ENCODE measurements at places on chromosomes 12 and 14.

- no peak for DNase-seq
Measured at GRCh38 chr12:108479364-108480070, 35.6 kb upstream of the FICD start.

GRCh38 chr14:49424436-49425331 lies 161.5 kb downstream of the RPS29 start:
- DNase-seq = no peak

GRCh38 chr12:130556486-130557055 lies 159.5 kb downstream of the RIMBP2 start:
- no peak for DNase-seq

- no peak for DNase-seq
Measured at GRCh38 chr12:12019881-12020280, 50.9 kb upstream of the BCL2L14 start.

DNA sequence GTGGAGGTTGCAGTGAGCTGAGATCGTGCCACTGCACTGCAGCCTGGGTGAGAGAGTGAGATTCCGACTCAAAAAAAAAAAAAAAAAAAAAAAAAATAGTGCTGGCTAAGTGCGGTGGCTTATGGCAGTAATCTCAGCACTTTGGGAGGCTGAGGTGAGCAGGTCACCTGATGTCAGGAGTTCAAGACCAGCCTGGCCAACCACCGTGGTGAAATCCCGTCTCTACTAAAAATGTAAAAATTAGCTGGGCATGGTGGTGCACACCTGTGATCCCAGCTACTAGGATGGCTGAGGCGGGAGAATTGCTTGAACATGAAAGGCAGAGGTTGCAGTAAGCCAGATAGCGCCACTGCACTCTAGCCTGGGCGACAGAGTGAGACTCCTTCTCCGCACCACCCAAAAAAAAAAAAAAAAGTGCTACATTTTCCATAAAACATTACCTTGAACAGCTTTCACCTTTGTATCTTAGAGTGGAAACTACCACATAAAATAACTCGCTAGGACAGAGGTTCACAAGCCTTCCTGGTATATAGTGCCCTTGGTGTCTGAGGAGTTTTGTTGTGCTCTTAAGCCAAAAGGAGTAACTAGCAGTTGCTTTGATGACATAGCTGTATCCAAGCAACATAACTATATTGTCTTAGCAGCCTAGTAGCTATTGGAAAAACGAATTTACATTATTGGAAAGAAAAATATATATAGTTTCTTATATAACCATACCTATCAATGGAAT lies 11.1 kb downstream of the PTGES3 start:
- DNase-seq = no peak

DNA sequence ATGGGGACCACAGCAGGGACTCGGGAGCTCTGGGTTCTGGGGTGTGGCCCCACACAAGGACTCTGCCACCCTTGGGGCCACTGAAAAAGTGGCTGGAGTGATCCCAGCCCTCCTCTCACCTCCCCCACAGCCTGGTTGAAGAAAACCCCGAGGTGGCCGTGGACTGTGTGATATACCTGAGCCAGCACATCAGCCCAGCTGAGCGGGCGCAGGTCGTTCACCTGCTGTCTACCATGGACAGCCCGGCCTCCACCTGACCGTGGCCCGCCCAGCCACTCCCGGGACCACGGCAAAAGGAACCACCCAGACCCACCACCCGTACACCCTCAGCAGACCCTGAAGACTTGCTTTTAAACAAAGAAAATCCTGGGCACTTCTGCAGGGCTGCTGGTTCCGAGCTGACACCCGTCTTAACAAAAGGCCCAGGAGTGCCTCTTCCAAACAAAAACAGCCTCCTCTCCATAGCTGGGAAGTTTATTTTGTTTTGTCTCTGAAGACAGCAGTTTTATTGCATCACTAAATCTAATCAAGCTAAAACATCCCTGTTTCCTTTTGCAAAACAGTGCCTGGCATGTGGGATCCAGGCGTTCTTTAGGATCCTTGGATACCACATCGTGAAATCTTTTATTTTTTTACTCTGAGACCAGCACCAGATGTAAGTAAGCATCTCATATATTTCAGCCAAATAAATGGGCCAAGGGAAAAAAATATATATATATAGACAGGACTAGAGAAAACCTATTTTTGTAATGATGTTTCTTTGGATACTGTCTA lies 42.8 kb downstream of the FOXN4 start:
- no peak for DNase-seq

DNA sequence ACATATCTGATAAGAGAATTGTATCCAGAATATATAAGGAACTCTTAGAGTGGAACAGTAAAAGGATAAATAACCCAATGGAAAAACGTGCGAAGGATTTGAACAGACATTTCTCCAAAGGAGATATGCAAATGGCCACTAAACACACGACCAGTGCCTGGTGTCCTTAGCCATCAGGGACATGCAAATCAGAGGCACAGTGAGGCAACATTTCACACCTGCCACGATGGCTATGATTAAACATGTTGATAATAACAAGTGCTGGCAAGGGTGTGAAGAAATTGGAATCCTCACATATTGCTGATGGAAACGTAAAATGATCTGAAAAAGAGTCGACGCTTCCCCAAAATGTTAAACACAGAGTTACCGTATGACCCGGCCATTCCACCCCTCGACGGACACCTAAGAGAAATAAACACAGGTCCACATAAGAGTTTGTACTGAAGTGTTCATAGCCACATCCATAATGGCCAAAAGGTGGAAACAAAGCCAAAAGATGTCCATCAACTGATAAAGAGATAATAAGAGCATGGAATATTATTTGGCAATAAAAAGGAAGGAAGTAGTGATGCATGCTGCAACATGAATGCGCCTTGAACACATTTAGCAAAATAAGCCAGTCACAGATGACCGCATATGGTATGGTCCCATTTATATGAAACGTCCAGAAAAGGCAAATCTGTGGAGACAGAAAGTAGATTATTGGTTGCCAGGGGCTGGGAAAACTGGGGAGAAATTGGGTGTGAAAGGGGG lies 6.3 kb upstream of the TMEM121 start:
- no peak for DNase-seq

GRCh38 chr14:22885975-22886374 lies 3.0 kb downstream of the REM2 start:
- no peak for DNase-seq

- DNase-seq = no peak
Measured at GRCh38 chr12:97797473-97797872, 334.9 kb downstream of the RMST start.

DNA sequence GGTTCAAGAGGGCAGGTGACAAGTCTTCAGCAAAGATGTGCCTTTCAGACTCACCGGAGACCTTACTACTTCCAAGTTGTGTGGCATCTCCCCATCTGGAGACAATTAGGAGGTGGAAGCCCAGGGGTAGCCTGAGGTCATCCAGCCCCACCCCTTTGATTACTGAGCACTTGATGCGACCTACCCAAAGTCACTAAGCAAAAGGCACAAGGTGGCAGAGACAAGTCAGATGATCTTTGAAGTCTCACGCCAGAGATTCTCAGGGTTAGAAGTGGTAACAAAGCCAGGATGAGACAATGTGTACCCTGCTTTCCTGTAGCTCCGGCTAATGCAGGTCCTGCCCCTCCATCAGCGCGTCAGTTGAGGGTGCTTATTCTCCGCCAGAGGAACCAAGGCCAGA lies 1.4 kb upstream of the FOXN3 start:
- DNase-seq = no peak

GRCh38 chr12:3005736-3006135 lies 46.5 kb downstream of the TEAD4 start:
- DNase-seq = no peak

GRCh38 chr14:70812124-70812818 lies 3.0 kb upstream of the MAP3K9 start:
- DNase-seq = no peak

DNA sequence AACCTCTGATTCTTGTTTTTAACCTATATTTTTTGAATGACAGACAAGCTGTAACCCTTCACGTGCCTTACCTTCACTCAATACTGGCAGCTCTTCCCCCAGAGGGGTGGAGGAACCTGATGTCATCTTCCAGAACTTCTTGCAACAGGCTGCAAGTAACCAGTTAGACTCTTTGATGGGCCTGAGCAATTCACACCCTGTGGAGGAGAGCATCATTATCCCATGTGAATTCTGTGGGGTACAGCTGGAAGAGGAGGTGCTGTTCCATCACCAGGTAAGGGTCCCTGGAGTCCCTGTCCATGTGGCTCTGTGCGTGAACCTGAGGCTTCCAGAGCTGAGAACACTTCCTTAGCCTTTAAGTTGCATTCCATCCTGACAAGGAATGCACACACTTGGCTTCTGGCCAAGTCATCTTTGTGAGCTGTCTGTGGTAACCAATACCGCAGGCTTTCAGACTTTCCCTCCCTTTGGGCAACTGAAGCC lies 22.7 kb downstream of the TRAFD1 start:
- no peak for DNase-seq

GRCh38 chr12:20946732-20947131 lies 136.2 kb downstream of the SLCO1B3 start:
- no peak for DNase-seq

DNA sequence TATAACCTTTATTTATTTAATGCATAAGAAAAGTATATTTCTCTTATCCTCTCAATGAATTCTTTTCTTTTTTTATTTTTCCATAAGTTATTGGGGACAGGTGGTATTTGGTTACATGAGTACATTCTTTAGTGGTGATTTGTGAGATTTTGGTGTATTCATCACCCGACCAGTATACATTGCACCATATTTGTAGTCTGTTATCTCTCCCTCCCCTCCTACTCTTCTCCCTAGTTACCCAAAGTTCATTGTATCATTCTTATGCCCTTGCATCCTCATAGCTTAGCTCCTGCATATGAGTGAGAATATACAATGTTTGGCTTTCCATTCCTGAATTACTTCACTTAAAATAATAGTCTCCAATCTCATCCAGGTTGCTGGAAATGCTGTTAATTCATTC lies 1900.0 kb upstream of the SEL1L start:
- DNase-seq = no peak

GRCh38 chr12:75660805-75661404 lies 149.5 kb upstream of the KRR1 start:
- no peak for DNase-seq

DNA sequence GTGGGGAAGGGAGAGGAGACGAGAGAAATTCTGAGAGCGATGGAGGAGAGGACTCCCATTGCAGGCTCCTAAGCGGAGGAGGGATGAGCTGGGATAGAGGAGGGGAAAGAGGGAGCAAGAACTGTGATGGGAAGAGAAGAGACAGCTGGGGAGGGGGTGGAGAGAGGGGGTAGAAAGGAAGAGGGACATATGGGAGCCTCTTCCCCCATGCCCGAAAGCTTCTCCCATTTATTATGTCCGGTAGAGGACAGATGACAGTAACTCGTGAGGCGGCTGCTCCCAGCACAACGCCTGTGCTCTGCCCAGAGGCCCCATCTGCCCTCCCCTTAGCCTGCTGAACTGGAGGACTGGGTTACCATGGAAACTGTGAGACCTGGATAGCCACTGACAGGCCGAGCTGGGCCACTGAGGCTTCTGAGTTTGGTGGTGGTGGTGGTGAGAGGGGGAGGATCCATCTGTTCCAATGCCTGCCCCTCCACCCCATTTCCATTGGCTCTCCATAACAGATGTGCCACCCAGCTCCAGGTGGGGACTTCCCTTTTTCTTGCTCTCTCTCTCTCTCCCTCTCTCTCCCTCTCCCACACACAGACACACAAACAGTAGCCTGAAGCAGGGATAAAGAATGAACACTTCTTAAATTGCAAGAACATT lies 8.3 kb downstream of the CPNE6 start:
- no peak for DNase-seq

DNA sequence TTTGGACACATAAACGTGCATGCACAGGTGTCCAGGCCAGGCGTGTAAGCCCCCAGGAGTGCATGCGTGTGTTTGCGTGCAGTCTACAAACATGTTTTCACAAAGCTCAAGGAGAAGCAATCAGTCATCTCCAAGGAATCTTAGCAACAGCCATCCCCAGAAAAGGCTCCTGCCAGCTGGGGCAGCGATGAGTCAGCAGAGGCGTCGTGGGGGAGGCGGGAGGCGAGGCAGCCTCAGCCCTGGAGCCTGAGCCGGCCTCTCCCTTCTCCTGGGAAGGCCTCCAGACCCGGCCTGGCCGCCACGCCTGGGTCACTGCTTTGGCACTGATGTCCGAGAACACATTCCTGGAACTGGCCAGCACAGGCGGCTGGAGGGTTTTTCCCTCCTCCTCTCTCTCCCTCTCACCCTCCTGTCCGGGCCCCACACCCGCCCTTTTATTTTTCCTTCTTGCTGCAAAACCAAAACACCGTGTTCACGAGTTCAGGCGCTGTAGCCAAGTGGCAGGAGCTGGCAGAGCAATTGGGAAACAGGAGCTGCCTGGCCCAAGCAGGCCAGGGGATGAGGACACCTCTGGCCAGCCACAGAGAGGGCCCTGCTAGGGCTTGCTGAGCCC lies 92.7 kb downstream of the LRRC74A start:
- peak; percentile 91 for DNase-seq

DNA sequence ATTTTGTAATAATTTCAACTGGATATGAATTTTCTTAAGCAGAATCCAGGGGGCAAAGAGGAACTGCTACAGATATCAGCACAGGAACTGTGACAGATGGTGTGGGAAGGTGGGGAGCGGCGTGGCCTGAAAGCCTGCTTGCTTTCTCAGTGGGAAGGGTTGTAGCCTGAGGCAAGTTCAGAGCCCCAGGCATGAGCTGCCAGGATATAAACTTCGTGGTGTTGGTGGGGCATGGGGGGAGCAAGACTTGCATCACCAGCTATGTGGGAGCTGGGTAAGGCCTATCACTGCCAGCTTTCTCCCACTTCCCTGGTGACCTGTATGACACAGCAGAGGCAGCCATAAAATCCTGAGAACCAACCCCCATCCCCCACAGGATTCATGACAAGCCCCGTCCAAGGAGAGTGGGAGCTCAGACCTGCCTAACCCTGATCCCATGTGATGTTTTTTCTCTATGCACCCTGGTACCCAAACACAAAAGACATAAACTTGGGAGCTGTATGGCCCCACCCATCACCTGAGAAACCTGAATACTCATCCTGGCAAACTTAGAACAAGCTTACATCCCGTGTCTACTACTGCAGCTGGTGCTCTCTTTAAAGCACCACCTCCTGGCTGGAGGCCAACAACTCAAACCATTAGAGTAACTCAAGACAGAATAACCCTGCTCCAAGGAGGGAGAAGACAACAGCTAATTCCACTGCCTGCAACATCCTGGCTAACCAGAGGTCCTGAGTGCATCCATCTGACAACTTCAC lies 16.5 kb downstream of the CLEC1A start:
- DNase-seq = no peak

DNA sequence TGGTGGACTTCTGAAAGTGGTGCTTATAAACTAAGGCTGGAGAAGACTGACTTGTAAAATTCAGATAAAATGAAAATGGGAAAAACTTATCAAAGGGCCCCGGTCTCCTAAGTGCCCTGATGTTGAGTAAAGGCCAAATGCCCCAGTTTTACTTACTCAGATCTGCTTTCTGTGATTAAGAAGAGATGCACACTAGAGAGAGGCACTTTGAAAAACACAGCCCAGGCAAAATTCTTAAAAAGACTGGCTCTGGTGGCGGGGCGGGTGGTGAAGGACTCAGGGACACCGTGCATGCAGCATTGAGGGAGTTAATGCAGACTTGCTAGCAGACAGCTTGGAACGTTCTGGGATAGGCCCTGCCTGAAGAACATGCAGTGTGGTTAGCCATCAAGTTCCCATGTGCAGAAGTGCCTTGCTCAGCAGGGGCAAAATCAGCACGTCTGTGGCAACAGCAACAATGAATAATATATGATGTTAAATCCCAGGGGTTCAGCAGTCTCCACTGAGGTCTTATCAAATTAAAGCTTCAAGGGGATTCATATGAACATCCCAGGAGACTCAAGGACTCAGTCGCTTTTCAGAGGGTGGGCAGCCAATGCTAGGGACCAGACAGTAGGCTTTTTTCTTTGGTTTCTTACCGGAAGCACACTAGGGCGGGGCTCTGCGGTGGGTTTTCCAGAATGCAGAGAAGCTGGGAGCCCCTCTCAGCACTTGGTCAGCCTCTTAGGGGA lies 105.0 kb downstream of the DAD1 start:
- no peak for DNase-seq

Data from head of caudate nucleus (tissue), 42 donors.